Stimulated activated CD4-positive, alpha-beta T cell treated with anti-CD3 and anti-CD28 coated beads, TNF-alpha, amount 100 ng/mL, for 1 hour (primary cell): ENCODE measurements at places on chromosomes 7 and 10.

GRCh38 chr10:70197235-70197945, 27.1 kb upstream of the SAR1A start:
- DNase-seq, result no peak

GRCh38 chr10:34664706-34665105, 150.4 kb downstream of the PARD3 start:
- no peak for DNase-seq

GRCh38 chr7:68407460-68407859, 1190.8 kb upstream of the AUTS2 start:
- DNase-seq, result no peak

DNA sequence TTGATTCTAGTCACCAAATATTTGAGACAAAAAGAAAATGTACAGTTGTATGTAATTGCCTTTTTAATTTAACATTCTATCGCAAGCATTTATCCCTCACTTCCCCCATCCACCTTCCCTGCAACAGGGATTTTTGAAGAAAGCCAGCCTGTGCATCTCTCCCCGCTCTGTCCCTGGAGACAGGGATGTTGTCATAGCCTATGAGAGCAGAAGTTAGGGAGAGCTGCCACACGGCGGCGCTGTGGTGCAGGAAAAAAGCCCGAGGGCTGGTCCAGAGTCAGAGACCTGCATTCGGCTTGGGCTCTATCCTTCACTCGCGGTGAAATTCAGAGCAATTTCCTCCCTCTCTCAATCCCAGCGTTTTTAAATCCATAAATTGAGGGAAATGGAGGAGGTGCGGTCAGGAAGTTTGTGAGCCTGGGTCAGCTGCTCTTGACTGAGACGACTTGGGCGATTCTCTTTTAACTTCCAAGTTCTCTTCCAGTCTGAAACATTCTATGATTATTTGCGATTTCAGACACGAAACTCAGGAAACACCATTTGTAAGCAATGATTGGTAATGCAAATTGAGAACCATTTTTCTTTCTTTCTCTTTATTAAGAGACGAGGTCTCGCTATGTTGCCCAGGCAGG, 17.5 kb downstream of the HKDC1 start:
- DNase-seq, result peak; percentile 91

GRCh38 chr7:48537561-48537960, 366.3 kb downstream of the ABCA13 start:
- no peak for DNase-seq

DNA sequence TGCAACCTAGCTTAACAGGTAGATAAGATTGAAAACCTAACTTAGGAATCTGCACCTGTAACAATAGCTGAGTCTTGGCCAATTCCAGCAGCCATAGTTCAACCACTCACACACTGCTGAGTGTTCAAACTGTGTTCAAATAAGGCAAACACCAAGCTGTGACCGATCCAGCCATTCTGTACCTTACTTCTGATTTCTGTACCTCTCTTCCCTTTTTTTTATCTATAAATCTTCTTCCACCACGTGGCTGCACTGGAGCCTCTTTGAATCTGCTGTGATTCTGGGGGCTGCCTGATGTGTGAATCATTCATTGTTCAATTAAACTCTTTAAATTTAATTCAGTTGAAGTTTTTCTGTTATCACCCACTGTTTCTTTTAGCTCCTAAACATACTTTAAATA, 15.7 kb upstream of the FOXL3 start:
- DNase-seq, result no peak

DNA sequence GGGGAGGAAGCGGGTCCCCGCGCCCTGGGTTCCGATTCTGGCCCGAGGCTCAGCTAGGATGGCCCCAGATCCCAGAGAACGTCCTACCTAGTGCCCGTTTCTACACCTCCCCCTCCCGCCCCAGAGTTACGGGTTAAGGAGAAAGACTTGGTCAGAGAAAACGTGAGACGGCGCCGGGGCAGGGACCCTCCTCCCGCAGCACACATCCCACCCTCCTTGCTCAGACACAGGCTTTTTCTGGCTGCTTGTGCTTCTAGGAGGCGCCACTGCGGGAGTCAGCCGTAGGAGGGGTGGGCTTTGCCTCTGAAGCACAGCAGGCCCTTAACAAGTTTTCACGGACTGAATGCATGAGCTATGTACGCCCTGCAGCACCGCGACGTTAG, 104.9 kb upstream of the LEP start:
- no peak for DNase-seq

- no peak for DNase-seq
These were observed 148.9 kb upstream of the SMIM30 start for GRCh38 chr7:113267271-113267670.

GRCh38 chr7:133394369-133394768, 141.5 kb downstream of the EXOC4 start:
- no peak for DNase-seq

- DNase-seq, result no peak
These were observed 197.3 kb upstream of the PODXL start for GRCh38 chr7:131753620-131754222.

DNA sequence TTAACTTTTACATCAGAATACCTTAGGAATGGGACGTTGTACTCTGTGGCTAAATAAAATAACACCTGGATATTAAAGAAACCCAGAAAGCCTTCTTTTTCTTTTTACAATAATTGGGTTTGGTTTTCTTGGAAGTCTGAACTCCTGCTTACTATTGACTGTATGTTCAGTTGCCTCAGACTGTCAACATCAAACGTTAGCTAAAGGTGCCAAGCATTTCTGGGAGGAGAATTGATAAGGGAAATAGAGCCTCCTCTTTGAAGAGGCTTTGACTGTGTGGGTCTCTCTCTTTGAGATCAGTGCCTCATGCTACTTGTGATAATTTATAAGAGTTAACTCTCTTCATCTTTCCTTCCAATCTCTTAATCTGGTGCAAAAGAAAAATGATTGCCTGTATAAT, 224.7 kb upstream of the BMPER start:
- no peak for DNase-seq

GRCh38 chr7:7862393-7862792, 106.2 kb upstream of the GLCCI1 start:
- no peak for DNase-seq
